ENCODE measurements at places on chromosomes 1 and 21.
A peak's percentile ranks its signal among the peaks of the same experiment; 100 is the strongest.

GRCh38 chr1:192401825-192402224 is 85.0 kb downstream of the RGS21 start:
- no peak for DNase-seq

- no peak for DNase-seq
Observed at GRCh38 chr1:238991765-238992495, 394.4 kb upstream of the CHRM3 start.

GRCh38 chr1:87730274-87731216 is 401.9 kb downstream of the LMO4 start:
- DNase-seq = no peak

DNA sequence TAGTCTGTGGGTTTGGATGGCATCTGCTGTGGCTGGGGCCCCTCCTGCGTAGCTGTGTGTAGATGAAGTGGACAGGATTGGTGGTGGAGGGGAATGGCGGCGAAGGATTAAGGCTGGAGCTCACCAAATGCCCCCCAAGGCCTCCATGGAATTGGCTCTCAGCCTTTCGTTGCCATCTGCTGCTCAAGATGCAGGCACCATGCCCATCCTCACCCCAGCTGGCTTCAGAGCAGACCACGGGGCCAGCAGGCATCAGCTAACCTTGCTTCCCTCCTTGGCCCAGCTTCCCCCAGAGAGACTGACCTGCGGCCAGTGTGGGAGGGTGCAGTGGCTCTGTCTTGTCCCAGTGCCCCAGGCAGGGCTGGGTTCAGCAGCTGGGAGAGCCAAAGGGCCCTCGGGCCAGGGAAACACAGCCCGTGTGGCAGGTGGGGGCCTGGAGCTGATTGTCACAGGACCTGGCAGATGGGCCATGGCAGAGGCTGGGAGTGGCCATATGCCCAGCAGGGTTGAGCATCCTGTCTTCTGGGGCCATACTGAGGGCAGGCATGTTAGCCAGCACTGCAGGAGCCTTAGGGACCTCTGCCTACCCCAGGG is 66.8 kb upstream of the ACTL8 start:
- no peak for DNase-seq

DNA sequence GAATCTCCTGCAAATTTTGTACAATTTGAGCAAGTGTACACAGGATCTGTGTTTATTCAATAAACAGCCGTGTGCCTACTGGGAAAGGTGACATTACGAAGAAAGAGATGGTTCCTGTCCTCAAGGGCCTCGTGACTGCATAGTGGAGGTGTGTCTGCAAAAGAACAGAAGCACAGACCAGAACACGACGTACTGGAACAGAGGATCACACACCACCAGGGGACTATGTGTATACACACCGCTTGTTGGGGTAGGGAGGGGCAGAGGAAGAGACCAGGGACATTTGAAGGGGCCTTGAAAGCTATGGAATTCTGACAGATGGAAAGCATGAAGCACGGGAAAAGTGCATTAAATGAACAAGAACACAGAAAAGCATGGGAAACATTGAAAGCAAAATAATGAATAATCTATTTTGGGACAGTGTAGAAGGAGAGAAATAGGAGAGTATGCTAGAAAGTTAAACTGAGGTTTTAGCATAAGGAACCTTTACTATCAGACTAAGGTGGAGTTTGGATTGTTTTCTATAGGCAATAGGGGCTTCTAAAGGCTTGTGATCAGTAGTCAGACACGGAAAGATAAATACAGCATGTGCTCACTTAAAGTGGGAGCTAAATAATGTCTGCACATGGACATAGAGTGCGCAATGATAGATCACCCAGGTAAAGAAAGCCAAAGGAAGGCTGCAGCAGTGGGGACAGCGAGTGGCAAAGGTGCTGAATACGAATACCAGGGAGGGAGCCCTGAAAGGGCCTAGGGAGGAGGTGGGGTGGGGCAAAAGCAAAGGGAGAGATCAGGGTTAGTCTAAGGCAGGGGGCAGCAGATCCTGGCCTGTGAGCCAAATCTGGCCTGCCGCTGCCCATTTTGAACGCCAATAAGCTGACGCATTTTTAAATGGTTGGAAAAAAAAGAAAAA is 11.0 kb downstream of the JAK1 start:
- no peak for DNase-seq

- DNase-seq = no peak
Observed at GRCh38 chr1:232841823-232842565, 36.8 kb downstream of the MAP10 start.

DNA sequence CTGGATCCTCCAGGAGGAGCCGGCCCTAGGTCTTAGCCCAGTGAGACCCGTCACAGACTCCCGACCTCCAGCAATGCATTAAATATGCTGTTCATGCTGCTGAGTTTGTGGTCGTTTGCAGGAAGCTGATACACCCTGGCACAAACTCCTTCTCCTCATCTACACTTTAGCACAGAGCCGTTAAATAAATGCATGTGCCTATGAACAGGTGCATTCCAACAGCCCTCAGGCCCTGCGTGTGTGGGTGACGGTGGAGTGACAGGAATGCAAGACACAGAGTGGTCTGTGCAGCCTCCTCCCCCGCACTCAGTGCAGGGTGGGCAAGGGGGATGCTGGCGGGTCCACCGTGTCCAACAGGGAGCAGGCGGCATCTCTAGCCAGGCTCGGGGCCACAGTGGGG is 106.6 kb upstream of the TMPRSS2 start:
- DNase-seq = no peak

DNA sequence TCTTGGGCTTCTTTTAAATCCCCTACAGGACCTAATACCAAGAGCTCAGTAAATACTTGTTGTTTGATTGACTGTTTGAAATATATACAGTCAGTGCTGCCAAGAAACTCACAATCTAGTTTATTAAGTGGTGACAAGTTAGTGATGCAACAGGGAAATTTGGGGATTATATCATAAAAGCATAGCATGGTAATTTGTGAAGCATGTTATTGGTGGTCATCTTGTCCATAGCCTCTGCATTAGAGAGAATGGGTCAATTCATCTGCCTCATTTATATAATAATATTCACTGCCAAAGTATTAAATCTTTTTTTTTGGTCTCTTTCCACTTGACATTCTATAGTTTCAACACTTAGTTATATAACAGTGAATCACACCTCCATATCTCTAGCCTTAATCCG is 138.2 kb upstream of the SPAG17 start:
- DNase-seq = no peak

DNA sequence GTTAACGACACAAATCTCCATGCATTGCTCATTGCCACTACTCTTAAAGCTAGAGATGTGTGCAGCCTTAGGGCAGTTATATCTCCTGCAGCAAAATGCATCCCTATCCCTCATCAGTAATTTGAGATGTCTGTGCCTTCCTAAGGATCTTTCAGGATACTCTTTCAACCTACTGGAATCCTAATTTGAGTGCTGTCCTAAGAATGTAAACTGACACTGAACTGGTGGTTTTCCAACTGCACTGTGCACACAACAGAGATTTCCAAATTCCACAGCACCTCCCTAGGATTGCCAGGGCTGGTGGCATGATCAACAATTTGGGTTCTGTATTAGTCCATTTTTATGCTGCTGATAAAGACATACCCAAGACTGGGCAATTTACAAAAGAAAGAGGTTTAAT is 193.9 kb downstream of the LTN1 start:
- no peak for DNase-seq

DNA sequence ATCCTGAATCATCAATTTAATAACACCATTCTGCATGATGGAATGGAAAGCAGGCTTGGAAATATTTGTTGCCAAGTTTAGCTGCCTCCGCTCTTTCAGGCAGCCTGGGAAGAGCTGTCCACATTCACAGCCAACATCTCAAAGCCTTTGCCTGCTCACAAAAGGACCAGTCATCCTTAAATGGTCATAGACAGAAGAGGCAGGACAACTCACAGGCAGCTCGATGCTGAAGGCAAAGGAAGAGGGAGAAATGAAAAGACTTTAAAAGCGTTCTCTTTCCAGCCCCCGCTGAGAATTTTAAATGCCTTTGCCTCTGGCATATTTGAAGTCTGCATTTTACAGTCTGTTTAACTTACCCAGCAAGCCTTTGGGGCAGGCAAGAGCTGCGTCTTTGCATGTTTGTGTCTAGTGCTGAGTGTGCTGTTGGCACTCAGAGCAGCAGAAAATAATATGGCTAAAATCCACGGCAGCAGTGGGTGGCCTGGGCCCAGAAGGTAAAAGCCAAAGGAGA is 68.9 kb downstream of the NMNAT2 start:
- peak; percentile 49 for DNase-seq

GRCh38 chr1:5189384-5189783 is 535.0 kb downstream of the AJAP1 start:
- DNase-seq = no peak

GRCh38 chr1:9691691-9692090 is 40.2 kb downstream of the PIK3CD start:
- DNase-seq = no peak

- DNase-seq = no peak
Observed at GRCh38 chr1:38041936-38042834, 4.4 kb downstream of the POU3F1 start.

DNA sequence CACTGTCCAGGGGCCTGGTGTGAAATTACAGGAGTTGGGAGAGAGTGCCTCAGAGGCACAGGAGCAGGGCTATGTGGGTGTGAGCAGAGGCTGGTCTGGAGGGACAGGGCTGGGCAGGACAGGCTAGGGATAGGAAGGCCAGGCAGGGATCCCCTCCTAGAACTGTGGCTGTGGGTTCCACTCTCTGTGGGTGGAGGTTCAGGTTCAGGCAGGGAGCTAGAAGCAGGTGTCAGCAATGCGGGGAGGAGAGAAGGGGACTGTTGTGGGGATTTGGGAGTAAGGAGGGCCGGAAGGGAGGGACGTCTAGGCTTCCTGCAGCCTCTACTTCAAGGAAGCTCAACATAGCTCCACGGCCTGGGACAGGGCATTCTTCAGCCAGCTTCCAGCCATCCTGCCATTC is 8.3 kb upstream of the GPR61 start:
- DNase-seq = no peak

- DNase-seq = no peak
Observed at GRCh38 chr21:32360401-32360975, 32.3 kb downstream of the URB1 start.

- peak; percentile 71 for DNase-seq
Observed at GRCh38 chr1:101137144-101138126, 99.4 kb upstream of the S1PR1 start.

- no peak for DNase-seq
Observed at GRCh38 chr1:185608177-185608576, 126.0 kb upstream of the HMCN1 start.

DNA sequence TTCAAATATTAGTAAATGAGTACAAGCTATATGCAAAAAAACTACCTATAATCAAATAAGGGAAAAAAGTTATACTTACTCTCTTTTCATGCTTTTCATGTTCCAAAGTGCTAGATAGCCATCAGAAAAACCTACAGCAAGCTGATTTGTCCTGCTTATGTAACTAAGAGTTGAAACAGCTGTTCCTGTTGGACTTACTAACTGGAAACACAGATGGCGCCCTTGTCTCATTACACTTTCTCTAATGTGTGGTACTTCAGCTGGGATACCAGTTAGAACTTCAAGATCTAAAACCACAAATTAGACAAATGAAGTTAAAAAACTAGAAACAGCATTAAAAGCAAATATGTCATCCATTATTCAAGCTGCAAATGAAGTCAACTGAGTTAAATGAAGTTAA is 24.3 kb downstream of the AHCTF1 start:
- peak; percentile 22 for DNase-seq

GRCh38 chr1:60872426-60873054 is 209.8 kb upstream of the NFIA start:
- no peak for DNase-seq

DNA sequence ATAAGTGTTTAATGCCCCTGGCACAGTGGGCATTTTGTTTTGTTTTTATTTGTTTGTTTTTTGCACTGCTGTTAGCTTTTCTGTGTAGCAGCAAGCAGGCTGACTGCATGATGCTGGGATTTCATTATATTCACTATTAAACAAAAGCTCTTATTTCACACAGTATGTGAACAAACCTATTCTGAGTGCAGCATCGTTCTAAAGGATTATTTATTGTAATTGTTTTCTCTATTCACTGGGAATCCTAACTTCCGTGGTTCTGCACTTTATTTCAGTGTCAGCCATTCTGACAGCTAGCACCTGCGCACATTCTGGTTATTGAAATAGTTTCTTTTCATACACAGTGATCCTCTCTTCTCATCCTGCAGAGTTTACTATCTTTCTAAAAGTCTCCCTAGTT is 595.0 kb downstream of the NEGR1 start:
- no peak for DNase-seq

- DNase-seq = no peak
Observed at GRCh38 chr1:179883040-179883744, 1.1 kb downstream of the TOR1AIP1 start.

- no peak for DNase-seq
Observed at GRCh38 chr21:44317871-44318270, 18.0 kb downstream of the PFKL start.

- peak; percentile 93 for DNase-seq
Observed at GRCh38 chr1:98323906-98324358, 337.6 kb upstream of the SNX7 start.

DNA sequence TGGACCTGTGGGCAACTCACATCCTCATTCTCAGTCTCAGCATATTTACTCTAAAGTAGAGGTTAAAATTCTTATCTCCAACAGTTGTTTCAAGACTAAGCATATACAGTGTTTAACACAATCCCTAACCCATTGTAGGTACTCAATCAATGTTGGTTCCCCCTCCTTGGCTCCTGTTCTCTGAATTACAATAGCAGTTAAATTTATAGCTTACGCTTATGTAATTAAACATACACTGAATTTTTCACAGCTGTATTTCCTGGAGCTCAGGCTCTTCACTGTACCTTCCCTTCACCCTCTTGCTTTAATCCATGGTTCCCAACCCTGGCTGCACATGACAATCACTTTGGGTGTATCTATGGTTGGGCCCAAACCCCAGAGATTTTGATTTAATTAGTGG is 89.4 kb downstream of the LPAR3 start:
- DNase-seq = no peak

DNA sequence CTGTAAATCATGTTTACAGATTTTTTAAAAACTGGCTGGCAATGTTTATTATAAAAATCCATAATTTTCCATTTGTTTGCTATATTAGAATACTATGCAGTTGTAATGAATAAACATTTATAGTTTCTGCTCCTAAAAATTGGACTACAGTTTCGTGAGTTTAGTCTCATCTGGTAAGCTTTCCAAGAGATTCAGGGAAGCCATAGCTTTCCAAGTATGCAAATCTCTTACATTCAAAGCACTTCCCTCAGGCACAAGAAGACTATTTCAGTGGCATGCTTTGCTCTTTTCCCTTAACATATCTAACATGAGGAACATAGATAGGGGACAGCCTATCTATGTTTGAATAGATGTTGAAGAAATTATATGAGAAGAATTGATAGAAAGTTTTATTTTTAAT is 77.2 kb downstream of the ADGRL2 start:
- no peak for DNase-seq

DNA sequence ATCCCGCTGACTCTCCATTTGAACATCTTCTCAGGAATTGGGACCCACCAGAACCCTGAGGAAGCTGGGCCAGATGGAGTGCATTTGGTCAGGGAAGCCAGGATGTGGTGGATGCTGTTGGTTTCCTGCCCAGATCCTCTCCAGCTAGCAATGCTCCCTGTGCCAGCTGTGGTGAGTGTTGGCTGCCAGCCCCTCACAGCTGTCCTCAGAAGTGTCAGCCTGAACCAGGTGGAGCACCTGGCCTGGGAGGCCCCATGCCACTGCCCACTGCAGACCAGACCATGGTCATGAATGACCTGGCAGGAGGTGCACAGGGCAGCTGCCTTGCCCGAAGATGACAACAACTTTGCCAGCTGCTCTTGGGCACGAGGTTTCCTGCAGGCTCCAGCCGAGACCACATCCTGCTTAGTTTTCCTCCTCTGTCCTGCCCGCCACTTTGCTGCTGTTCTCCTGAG is 54.4 kb downstream of the PRSS38 start:
- DNase-seq = peak; percentile 24

GRCh38 chr1:6206520-6206855 is 569 bp downstream of the RNF207 start:
- DNase-seq = no peak
